AG08395 (cell line): ENCODE measurements at places on chromosomes 3 and 15.

DNA sequence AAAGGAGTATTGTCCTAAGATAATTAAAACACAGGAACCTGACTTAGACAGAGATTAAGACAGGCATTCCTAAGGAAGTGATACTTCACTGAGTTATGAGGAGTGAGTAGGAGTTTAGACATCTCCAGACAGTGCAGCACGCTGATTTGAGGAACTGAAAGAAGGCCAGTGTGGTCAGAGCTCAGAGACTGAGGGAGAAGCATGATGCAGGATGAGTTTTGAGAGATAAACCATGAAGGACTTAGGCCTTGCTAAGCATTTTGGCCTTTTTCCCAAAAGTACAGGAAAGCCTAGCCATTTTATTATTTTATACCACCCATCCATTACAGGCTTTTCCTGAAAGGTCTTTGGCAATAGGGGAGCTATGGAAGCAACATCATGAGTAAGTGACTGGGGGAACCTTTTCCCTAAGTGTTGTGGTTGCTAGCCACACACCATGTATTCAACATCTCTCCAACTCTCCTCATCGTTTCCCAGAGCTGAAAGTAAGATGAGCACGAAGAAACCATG lies 375.6 kb upstream of the TPRG1 start:
- DNase-seq = peak; percentile 83

- DNase-seq = peak; percentile 28
Measured at GRCh38 chr3:117692416-117692995, 982.9 kb downstream of the TUSC7 start.

DNA sequence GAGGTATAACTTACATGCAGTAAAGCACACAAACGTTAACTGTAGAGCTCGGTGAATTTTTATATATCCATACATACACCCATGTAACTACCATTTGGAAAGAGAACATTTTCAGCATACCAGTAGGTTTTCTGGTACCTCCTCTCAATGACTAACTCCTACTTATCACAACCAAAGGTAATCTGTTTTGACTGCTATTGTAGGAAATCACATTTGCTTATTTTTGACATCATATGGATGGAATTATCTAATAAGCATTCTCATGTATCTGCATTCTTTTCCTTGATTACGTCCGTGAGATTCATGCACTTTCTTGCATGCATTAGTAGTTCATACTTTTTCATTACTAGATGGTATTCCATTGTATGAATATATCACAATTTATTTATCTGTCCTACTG lies 76.8 kb downstream of the CSNK1G1 start:
- no peak for DNase-seq

- DNase-seq = no peak
Measured at GRCh38 chr3:72802001-72802400, 46.2 kb downstream of the SHQ1 start.

DNA sequence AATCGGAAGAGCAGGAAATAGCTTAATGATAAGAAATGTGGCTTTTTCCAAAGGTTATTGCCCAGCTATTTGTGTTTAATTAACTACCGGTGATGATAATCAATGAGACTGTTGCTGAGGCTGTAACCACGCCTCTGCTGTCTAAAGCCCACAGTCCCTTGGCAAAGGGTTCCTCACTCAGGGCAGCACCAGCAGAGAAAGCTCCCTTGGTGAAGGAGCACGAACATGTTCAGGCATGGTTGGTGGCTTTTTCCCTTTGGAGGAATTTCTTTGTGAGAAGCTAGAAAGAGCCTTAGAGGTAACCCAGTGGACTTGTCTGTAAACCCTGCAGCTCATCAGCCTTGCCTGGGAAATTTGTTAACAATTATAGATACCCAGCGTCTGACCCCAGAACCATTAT lies 7.5 kb upstream of the ST6GAL1 start:
- DNase-seq = no peak

DNA sequence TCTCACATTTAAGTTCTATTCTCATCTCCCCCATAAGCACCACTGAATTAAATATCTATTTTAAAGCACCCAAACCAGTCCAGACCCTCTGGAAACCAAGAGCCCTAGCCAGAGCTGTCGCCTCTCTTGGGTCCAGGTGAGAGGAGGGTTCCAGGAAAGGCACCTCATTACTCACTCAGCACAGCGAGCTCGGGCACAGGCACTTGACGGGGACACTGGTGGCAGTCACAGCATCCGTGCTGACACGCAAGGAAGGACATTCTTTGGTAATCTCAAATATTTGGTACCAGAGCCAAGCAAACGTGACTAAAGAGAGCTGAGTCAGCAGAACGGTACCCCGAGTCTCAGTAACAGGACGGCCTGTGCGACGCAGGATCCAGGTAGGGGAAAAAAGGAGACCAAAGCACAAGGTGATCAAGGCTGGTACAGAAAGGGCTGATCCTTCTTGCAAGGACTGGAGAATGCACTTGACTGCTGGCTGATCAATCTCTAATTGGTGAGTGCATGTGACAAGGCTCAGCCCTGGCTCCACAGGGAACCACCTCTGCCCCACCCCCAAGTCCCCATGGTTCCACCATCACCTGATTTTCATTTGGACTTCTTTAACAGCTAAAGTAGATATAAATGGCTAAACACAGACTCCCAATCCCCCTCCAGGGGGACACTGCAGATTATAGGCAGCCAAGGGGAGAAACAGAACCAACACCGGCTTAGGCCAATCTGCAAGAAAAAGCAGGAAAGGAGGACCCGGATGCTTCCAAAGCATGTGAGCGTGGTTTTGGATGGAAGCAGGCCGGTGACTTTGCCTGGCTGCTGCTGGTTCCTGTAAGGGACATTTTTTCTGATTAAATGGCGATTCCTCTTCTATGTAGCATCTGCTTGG lies 61.4 kb downstream of the CHCHD6 start:
- no peak for DNase-seq

GRCh38 chr15:59632714-59633113 lies 21.1 kb downstream of the GCNT3 start:
- peak; percentile 41 for DNase-seq

DNA sequence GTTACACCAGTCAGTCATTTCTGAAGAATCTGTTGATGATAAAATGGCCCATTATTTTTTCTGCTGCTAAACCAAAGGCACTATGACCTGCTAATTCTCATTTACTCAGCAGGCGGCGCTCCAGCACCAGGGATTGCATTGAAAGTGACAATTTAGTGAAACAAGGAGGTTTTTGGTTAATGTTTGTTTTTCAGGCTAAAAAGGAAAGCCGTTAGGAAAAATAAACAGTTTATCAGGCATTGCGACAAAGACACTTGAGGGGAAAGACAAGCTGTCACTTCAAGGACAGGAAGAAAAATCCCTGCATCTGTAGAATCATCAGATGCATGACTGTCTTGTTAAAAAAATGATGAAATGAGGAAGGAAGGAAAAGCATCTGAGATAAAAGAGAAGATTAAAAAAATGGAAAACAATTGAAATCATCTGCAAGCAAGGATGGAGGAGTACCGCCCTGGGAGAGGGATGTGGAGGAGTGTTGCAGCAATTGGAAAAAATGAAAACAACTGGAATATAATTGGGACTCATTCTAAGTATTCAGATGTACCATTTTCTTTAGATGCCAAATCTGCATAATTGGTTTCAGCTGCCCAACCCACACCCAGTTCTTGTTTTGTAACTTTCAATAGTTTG lies 54.0 kb downstream of the NR1D2 start:
- DNase-seq = peak; percentile 71
